ENCODE measurements at places on chromosomes 2 and 18.
A peak's percentile ranks its signal among the peaks of the same experiment; 100 is the strongest.

DNA sequence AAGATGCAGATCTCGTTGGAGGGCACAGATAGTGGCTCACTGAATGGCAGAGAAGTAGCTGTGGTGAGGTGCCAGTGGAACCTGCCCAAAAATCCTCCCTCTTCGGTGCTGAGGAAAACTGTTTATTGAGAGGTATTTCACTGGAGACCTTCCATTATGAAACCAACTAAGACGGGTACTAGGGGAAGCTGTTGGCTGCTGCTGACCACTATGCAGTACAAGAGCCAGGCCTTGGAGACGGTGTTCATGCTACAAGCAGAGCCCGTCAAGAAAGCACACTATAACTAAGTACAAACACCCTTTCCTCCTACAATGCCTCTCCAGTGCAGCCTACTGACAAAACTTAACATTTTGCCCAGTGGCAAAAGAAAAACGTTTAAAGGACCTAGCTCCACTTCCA is 4.6 kb downstream of the ARL5A start:
- no peak for DNase-seq

GRCh38 chr2:232981767-232982360 is 31.2 kb downstream of the NGEF start:
- DNase-seq: no peak

DNA sequence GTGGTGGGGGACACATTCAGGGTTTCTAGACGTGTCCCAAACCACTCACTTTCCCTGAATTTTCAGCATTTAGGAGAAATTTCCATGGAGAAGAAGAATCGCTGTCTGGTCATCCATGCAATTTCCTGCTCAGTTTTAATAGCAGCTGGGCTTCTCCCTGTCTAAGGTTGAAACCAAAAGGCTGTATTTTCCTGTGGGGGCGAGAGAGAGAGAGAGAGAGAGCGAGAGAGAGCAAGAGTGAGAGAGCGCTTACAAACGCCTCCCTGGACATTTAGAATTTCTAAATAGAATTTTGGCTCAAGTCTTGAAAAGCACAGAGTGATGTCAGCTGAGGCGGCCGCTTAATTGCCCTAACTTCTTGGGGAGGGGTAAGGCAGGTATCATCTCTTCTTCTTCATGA is 110.8 kb downstream of the SETBP1 start:
- DNase-seq: no peak

GRCh38 chr2:130987519-130988425 is 105.5 kb downstream of the FAM168B start:
- no peak for DNase-seq

DNA sequence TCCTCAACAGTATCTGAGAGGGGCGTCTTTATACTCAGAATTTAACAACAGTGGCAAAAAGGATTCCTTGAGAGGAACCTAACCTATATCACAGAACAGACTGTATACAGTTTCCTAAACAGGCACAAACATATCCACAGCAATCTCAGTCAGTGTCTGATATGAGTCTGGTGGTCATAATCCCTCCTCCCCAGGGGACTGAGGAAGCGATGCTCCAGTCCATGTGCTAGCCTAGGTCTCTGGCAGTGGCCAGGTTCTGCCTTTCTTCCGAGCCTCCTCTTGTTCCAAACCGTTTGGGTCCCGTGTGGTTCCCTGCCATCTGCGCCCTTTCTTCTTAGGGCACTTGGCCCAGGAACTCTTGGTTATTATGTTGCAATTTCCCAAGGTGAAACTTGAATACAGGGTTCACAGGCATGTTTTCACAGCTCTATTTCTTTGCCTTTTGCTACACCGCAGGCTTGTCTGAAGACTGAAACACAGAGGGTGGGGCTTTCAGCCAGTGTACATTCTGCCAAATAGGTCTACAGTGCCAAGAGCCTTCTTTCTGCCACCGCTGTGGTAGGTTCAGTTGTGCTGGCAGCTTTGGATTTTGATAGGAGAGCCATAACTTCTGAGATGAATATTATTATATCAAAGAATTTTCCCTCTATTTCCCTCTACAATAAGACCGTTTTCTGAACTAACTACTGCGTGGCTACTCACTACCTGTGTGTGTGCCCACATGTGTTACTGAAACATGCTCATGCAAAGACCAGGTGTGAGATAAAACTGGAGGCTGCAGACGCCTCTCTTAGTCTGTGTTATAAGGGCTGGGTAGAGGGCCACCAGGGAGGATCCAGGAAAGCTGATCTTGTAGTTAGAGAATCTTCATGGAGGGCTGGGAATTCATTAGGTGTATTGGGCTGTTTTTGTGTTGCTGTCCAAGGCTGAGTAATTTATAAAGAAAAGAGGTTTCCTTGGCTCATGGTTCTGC is 75.0 kb upstream of the HAAO start:
- no peak for DNase-seq

DNA sequence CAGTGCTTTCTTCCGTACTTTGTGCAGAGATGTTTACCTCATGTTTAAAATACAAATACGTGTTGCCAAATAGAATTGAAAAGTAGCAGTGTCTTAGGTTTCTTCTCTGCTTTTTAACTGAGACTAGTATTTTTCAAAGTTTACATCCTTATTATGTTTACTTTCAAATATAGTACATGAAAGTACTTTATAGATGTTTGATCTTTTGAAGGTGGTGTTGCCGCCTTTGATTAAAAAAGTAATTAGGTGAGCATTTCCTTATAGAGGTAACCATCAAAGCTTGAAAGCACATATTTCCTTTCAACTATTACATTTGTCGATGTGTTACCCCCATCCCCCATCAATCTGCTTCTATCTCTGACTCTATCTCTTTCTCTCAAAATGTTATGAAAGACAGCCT is 87.0 kb downstream of the CERS6 start:
- DNase-seq: peak; percentile 71

DNA sequence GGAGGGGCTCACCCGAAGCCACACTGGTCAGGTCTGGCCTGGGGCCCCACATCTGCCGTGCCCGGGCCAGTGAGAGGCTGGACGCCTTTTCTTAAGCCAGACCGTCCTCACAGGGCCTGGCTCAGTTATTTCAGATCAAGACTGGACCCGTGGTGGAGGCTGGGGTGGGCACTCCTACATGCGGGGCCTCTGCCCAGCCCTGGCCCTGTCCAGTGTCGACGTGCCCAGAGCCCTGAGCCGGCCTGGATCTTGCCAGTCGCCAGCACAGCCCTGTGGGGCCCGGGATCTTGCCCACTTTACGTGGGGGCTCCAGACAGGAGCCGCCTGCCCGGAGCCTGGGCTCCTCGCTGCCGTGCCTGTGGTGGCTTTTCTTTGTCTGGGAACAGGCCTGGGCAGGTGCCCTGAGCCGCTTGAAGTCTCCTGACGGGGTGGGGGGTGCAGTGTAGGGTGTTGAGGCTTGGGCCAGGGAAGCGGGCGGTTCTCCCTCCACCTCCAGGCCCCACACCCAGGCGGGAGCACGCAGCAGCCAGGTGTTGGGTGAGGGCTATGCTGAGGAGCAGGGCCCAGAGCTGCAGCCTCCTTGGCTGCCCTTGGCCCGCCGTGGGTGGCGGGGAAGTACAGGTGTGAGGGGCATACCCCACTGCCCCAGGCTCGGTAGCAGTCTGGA is 6.0 kb downstream of the GPC1 start:
- no peak for DNase-seq

- no peak for DNase-seq
Measured at GRCh38 chr2:61157371-61158003, 4.5 kb upstream of the C2orf74 start.

- DNase-seq: no peak
Measured at GRCh38 chr18:48891721-48892120, 59.0 kb downstream of the SMAD7 start.

DNA sequence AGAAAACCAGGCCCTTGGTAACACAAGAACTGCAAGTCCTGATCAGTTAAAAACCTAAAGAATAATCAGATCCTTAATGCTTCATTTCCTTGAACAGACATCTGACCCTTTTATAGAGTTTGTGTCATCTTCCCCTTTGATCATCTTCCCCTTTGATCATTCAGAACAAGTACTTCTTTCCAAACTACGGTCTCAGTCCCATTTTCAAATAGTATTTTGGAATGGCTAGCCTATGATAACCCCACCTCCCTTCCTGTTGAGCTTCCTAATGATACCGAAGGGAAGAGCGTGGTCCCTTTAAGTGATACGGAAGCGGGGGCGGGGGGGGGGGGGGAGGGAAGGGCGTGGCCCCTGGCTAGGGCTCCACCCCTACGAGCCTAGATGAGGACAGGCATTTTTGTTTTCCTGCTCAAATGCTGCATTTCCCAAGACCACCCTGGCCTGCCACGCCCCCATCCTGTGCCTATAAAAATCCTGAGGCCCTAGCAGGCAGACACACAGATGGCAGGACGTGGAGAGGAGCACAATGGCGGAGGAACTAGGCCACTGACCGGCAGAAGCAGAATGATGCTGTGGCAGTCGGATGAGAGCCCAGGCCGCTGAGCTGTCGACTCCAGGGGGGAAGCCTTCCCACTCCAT is 24.1 kb upstream of the CHRNA1 start:
- no peak for DNase-seq

- peak; percentile 47 for DNase-seq
Measured at GRCh38 chr18:52903857-52904256, 563.9 kb downstream of the DCC start.

GRCh38 chr18:25467226-25467987 is 115.4 kb upstream of the ZNF521 start:
- DNase-seq: no peak

GRCh38 chr2:226800941-226801784 is 1.5 kb upstream of the IRS1 start:
- peak; percentile 81 for DNase-seq

DNA sequence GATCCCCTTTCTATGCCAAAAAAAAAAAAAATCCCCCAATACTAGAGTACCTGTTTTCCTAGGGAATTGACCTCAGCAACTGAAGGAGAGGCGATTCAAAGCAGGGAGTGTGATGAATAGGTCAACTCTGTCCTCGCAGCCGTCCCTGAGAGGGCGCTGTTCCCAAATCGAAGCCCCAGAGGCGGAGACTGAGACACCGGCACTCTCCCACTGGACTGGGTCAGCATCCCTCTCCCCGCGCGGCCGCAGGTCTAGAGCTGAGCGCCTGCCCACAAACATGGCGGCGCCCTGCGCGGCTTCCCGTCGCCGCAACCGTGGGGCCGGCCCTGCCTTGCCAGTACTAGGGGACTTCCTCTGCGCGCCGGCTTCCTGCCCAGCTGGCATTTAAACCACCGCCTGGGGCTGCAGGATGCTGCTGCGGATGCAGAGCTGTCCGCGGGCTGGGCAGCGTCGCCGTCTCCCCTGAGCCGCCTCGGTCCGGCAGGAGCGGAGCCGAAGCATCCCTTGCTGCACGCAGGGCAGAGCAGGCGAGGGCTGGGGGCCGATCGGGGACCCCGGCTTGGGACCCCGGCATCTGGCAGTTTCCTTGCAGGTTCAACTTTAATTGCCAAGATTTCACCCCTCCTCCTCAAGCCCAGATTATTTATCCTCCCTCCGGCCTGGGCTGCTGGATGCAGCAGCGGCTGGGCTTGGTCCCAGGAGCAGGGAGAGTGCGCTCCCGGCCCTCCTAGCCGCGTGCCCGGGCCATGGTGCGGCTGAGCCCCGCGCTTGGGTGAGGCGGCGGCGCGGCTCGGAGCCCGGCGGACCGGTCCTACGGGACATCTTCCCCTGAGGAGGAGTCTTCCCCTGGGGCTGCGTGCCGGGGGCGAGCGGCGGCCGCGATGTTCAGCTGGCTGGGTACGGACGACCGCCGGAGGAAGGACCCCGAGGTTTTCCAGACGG is at the start of gene EHD3:
EHD3 (plus strand) TSS at position 412 of the 942 bp plus-strand sequence; CDS start at position 882, 470 bp downstream.
- DNase-seq: peak; percentile 39

DNA sequence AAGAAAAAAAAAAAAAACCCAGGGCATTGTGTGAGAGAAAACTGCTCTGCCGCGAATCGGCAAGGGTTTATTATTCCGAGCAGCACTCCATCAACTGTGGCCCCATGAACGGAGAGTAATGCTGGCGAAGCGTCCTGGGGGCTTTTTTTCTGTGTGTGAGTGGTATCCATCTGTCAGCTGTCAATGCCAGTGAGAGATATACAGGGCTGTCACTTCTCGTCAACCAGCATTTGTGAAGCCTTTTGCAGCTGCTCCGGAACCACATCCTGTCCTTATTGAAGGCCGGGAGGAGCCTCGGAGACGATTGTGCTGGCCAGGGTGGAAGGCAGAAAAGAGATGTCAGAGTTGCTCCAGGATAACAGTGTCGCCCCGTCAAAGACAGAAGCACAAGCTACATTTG is 356.9 kb upstream of the SMIM21 start:
- peak; percentile 7 for DNase-seq

DNA sequence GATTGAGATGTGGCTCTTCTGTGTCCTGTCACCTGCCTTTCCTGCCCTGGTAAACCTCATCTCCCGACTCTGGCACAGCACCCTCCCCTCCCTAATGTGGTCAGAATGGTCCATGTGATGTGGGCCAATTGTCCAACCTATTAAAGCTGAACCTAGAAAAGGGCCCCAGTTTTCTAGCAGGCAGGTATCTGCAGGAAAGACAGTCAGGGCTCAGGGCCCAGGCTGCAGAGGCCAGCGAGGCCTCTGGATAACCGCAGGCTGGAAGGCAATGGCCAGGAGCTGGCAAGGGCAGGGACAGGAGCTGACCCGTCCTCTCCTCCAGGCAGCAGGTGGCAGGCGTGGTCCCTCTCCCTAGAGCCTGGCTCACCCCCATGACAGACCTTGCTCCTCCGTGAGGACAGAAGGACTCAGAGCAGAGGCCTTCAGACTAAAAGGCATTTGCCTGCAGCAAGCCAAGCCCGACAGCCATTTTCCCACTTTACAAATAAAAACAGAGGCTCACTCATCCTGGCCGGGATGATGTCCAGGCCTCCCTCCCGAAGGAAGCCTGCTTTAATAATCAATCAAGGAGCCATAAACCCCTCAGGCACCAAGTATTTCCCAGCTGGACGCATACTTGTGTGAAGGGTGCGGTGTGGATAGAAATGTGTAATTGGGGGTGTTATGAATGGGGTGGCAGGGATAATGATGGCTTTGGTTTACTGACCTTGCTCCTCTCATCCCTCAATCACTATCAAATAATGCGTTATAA is 107.1 kb downstream of the TWIST2 start:
- no peak for DNase-seq

GRCh38 chr18:44927127-44927849 is 246.6 kb downstream of the SETBP1 start:
- DNase-seq: no peak
